A549 (cell line): ENCODE measurements at places on chromosomes 3 and 15.
A peak's percentile ranks its signal among the peaks of the same experiment; 100 is the strongest.

- no peak for DNase-seq
These were observed 30.6 kb upstream of the LRRC3B start for GRCh38 chr3:26591926-26592325.

DNA sequence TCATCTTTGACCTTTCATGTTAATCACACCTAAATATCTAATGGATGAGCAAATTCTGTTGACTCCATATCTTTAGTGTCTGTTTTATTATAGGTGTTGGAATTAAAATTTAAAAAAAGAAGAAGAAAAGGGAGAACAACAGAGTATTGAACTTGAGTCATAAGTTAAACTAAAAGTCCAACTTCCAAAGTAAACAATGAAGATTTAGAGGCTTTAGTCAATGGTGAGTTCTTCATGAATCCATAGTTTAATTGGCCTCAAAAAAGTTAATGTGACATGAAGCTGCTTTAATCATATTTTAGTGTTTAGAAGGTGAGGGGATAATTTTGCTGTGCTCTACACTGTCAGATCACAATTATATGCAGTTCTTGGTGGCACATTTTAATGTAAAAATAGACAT, 288.2 kb upstream of the RORA start:
- DNase-seq, result no peak

- no peak for DNase-seq
These were observed 87.0 kb downstream of the TMEM266 start for GRCh38 chr15:76146812-76147211.

- DNase-seq, result peak; percentile 40
These were observed 49.4 kb downstream of the MYZAP start for GRCh38 chr15:57640930-57641682.

DNA sequence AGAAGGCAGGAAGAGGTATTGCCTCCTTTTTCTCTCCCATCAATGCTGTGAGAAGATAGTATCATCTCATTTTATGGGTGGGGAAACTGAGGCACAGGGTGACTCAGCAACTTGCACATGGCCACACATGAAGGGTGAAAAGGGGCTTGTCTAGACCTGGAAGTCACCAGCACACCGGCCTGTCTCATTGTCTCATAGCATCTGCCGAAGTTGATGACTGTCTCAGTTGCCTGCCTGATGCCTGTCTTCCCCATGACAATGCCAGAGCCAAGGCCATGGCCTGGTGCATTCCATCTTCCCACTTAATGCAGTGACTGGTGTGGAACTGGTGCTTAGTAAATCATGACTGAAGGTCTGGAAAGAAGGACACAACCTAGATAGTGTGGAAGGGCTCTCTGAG, 27.9 kb upstream of the PRR23E start:
- DNase-seq, result no peak

GRCh38 chr3:18369551-18370185, 55.5 kb downstream of the SATB1 start:
- no peak for DNase-seq

GRCh38 chr3:29677421-29677820, 396.6 kb downstream of the RBMS3 start:
- no peak for DNase-seq

DNA sequence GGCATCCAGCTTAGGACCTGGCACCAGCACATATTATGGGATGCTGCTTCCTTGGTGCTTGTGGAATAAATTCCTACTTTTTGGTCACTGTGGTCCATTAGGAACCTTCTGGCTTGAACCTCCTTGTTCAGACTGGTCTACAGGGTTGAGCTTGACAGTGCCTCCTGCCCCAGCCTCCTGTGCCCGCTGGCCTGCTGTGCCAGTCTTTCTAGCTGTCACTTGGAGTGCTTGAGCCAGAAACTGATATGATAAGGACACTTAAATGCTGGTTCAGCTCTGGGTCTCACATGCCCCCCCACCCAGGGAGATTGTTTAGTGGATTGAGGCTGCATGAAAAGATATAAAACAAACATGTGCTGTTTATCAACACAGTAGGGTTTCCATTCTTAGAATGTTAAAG, 147.8 kb downstream of the SLCO3A1 start:
- DNase-seq, result no peak

DNA sequence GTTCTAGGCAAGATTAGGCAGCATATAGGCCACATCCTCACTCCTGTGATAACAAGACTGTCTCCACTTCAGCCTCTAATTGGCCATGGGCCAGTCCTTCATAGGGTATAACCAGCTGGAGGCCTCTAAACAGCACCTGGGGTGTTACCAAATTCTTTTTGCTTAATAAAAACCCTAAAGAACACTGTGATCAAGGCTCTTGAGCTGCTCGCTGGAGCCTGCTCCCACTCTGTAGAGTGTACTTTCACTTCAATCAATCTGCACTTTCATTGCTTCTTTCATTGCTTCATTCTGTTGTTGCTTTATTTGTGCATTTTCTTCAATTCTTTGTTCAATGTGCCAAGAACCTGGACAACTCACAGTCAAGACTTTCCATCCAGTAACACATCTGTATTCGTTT, 36.2 kb upstream of the TOPBP1 start:
- no peak for DNase-seq

DNA sequence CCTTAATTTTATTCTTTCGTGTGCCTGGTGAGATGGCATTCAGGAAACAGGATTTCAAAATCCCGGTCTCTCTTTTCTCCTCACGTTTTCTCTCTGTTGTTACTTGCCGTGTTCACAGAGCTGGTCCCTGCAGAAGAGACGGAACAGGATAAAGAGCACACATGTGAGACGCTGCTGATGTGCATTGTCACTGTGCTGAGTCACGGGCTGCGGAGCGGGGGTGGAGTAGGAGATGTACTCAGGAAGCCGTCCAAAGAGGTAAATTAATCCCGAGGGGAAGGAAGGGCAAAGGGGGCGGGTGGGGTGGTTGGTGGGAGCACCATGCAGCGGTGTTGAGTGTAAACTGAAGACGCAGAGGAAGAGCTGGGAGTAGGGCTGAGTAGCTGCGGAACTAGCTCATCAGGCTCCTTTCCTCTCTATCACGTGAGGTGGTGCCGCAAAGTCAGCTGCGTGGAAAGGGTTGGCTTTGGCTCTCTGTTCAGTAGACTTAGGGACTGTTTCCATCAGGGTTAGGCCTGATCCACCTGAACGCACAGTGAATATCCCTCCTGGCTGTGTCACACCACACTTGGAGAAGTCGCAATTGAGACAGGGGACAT, 164.8 kb upstream of the BHLHE40 start:
- DNase-seq, result no peak

DNA sequence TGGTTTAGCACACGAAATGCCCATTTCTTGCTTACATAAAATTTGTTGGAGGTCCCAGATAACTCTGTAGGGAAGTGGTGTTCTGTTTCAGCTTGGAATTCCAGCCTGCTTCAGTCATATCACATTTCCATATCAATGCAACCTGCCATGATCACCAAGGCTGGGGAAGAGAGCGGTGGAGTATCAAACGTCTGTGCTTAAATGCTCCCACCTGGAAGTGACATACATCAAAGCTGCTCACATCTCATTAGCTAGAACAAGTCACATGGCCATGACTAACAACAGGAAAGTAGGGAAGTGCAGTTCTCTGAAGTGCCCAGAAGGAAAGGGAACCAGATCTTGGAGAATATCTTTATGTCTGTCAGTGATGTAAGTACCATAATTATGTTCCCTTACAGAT, 130.2 kb upstream of the CFAP20DC start:
- no peak for DNase-seq

DNA sequence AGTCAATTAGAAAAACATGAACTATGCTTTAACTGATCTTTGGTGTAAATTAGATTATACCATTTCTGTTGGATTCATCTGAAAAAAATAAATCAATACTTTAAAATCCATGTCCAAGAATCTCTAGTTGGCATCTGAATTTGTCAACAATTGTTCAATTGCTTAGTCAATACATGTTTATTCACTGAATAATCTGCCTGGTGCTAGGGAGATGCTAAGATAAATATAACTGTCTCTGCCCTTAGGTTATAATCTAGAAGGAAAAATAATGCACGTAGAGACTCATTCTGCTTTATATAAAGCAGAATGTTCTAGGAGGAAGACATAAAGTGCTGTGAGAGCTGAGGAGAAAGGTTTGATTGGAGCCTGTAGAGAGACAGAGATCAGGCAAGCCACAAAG, 537.2 kb upstream of the IL12A start:
- no peak for DNase-seq

- DNase-seq, result no peak
These were observed 2.3 kb upstream of the MED12L start for GRCh38 chr3:151082880-151083838.
